ENCODE measurements at places on chromosomes 3 and 15.

DNA sequence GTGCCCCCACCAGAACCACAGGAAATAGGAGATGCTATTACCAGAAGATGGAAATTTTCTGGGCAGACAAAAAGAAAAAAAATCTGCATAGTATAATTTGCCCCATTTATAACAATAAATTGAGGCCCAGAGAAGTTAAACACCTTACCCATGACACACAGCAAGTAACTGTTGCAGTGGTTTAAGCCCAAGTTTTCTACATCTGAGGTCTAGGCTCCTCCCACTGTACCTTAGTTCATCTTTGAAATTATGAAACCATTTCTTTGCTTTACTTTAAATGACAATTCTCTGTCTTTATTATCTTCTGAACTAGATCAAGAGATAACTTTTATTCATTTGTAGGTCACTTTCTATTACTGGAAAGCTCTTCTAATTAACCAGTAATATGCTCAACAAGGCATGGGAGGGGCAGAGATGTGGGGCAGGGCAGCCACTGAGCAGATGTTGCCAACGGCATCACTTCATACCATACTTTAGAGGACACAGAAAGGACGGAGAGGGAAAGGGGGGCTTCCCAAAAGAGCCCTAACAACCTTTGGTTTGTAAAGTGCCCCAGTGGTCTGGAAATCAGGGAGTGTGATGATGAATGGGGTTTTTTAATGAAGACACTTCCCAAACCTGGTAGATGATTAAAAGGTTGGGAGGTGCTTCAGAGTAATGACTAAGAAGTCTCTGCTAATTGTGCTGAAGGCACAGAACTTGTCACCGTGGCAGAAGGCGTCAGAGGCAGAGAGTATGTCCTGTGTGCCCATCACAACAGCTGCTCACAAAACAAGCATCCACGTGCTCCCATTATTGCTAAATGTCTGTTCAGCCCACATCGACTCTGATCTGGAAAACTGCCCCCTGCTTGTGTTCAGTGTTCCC is 342.5 kb downstream of the SHQ1 start:
- DNase-seq, result no peak

GRCh38 chr3:61701011-61701410 is 139.6 kb downstream of the PTPRG start:
- no peak for DNase-seq

GRCh38 chr15:60801395-60801794 is 322.5 kb upstream of the ICE2 start:
- DNase-seq, result no peak

GRCh38 chr3:55402886-55403609 is 84.1 kb downstream of the WNT5A start:
- no peak for DNase-seq

DNA sequence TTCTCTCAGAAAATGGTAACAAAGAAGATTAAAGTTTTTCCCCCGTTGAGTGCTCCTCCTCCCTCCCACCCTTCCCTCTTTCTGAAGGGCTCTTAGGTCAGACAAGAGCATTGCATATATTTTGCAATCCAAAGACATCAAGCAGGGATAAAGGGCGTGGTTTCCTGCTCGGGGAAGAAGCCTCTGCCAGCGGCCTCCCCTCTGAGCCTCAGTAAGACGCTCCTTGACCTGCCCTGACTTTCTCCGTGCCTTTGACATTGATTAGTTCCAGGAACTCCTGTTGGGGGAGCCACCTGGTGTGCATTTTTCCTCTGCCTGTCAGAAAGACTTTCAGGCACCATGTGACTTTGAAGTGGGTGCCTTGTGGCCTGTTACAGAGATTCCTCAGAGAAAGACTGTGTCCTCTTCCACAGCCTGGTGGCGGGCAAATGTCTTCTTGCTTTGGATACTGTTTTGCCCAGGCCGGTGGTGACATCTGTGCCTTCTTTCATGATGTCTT is 87.2 kb upstream of the TBL1XR1 start:
- peak; percentile 13 for DNase-seq

- DNase-seq, result no peak
Observed at GRCh38 chr15:59933607-59934006, 70.5 kb upstream of the FOXB1 start.

- no peak for DNase-seq
Observed at GRCh38 chr3:134533493-134533892, 47.6 kb downstream of the CEP63 start.

DNA sequence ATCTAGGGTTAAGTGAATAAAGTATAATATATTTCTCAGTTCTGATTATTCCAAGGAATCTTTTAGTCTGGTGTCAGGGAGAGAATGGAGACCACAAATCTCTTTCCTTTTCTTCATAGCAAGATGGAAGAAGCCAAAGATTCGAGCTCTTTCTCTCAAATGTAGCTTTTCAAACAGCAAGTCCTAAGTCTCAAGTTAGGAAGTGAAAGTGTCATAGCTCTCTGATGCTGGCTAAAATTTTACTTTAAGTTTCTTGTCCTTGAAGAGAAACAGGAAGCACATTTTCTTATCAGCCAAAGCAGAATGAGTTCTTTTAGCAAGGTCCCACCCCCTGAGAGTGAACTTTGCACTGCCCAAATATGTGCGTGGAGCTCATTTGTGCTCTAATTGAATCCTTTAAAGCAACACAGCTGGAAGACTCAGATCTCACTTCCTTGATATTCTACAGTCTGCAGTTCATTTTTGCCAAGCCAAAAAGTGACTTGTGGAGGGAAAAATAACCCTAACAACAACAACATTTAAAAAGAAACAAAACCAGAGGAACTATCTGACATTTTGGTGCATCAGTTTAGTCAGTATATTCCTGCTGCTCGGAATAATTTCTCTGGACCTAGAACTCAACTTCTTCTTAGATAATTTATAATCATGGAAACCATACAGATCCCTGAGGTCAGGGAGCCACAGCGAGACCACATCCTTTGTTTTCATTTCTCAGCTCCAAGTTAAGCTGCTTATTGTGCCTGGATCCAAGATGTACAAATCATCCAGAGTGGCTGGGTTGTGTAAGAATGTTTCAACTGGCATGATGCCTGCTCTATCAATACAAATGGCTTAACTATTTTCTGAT is 238.7 kb upstream of the P2RY1 start:
- no peak for DNase-seq

GRCh38 chr15:74184582-74185091 is 11.1 kb downstream of the ISLR start:
- no peak for DNase-seq

- DNase-seq, result no peak
Observed at GRCh38 chr3:168615493-168616020, 519.8 kb upstream of the GOLIM4 start.

DNA sequence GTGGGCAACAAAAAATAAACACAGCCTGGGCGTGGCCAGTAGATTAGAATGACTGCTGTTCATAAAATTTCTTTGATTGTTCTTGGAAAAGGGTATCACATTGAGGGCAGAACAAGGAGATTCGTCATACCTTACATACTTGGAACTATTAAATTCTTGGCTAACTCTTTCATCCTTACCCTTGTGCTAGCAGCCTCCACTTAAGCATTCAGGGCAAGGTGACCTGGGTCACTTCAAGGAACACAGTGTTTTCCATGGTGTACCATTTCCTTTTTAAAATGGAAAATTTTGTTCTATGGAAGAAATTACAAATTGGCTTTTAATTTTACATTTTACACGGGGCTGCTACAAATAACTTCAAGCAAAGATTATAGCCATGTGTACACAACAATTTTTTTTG is 60.8 kb downstream of the MINDY4B start:
- DNase-seq, result no peak

DNA sequence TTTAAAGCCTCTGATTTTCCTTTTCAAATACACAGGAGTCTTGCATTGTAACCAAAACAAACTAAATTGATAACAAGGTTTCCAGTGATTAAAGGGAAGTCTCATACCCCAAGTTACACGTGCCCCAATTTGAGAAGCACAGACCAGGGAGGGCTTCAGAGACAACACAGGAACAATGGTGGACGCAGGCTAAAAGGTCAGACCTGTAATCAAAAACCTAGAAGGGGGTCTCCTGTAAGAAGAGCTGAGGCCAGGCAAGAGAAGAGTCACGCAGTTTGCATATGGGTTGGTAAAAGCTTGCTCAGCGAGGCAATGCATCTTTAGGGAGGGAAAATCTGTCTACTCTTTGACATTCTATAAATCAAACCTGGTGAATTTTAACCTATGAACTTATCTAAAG is 58.6 kb upstream of the MCF2L2 start:
- DNase-seq, result no peak
